ENCODE measurements at places on chromosomes 12 and 14. TPM values are rescaled to one million over a fixed set of nuclear protein-coding genes. Genes with fewer than 3 reads are reported as not detected.

Gene ELK3
- 51.6 TPM for total RNA-seq

Gene FGF6
- not detected for total RNA-seq

Gene LALBA
- total RNA-seq, result not detected

Gene GLT8D2
- total RNA-seq, result 0.79 TPM

Gene KTN1
- total RNA-seq, result 99.7 TPM

Gene PTHLH
- total RNA-seq, result 2.9 TPM

Gene SPIC
- total RNA-seq, result 135 TPM

Gene TMTC2
- 6.3 TPM for total RNA-seq

Gene PTGER2
- total RNA-seq, result 15.8 TPM

Gene ZC3H10
- 11.9 TPM for total RNA-seq

Gene BIN2
- total RNA-seq, result 87.9 TPM

Gene SLC7A8
- total RNA-seq, result 106 TPM

Gene KRT71
- not detected for total RNA-seq
